Anterior cingulate cortex (tissue), 58 donors: ENCODE measurements at places on chromosomes 5 and 9.

- DNase-seq, result no peak
Observed at GRCh38 chr5:103111468-103111867, 8.5 kb downstream of the GIN1 start.

GRCh38 chr9:18238254-18238653 is 235.7 kb upstream of the ADAMTSL1 start:
- no peak for DNase-seq

GRCh38 chr9:131578731-131579504 is 33.6 kb downstream of the PRRT1B start:
- peak; percentile 32 for DNase-seq

- DNase-seq, result no peak
Observed at GRCh38 chr5:77987331-77987730, 211.2 kb upstream of the TBCA start.

- no peak for DNase-seq
Observed at GRCh38 chr9:131296460-131296859, 6.9 kb downstream of the PLPP7 start.

GRCh38 chr9:88814577-88814976 is 176.7 kb upstream of the S1PR3 start:
- DNase-seq, result peak; percentile 70

GRCh38 chr5:78553580-78554353 is 94.8 kb downstream of the LHFPL2 start:
- no peak for DNase-seq

DNA sequence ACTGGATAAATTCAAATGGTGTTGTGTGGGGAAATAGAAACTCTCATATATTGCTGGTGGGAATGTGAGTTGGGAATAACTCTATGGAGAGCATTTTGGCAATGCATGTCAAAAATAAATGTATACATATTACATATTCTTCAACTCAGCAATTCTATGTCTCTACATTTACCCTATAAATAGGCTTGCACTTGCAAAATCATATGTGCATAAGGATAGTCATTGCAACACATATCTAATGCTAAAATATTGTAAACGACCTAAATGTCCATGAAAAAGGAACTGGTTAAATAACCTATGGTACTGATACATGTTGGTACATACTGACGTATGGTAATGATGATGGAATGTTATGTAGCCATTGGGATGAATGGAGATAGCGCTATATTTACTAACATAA is 94.5 kb upstream of the CHD1 start:
- DNase-seq, result no peak

DNA sequence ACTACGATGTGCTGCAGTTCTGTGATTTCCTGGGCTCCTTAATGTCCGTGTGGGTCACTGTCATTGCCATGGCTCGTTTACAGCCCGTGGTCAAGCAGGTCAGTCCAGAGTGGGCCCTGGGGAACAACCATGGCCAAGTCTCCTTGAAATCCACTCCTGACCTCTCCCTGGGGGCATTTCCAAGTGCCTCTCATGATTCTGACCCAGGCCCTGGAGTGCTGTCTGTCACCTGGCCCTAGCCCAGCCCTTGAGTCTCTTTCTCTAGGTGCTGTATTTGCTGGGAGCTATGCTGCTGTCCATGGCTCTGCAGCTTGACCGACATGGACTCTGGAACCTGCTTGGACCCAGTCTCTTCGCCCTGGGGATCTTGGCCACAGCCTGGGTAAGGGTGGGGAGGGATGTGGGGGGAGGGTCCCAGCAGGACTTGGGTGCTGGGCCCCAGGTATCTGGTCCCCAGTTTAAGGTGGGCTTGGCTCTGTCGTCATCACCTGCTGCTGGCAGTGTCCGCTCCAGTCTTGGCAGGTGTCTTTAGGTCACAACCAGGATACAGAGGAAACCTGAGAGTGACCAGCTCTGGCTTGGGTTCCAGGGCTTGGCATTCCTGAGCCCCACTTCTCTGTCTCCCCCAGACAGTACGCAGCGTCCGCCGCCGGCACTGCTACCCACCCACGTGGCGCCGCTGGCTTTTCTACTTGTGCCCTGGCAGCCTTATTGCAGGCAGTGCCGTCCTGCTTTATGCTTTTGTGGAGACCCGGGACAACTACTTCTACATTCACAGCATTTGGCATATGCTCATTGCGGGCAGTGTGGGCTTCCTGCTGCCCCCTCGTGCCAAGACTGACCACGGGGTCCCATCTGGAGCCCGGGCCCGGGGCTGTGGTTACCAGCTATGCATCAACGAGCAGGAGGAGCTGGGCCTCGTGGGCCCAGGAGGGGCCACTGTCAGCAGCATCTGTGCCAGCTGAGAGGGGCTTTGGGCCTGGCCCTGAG is 17.0 kb downstream of the OR13J1 start:
- no peak for DNase-seq

- DNase-seq, result no peak
Observed at GRCh38 chr5:37197340-37198050, 51.7 kb downstream of the CPLANE1 start.

- DNase-seq, result no peak
Observed at GRCh38 chr5:66704790-66705425, 108.7 kb downstream of the MAST4 start.

GRCh38 chr5:96070622-96071225 is 109.1 kb upstream of the ELL2 start:
- no peak for DNase-seq

DNA sequence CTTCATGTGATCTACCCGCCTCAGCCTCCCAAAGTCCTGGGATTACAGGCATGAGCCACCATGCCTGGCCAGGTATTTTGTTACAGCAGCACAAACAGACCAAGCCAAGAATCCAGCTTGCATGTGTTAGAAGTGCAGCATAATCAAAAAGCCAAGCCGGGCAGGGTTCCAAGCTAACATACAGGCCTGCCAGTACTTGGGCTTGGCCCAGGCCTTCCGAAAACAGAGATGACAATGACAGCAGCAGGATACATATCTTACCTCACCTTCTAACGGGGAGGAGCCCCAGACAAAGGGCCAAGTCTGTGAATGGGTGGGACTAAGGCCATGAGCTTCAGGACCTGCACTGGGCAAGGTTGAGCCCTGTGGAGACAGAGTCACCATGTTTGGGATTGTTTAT is 91.4 kb upstream of the ZNF462 start:
- DNase-seq, result no peak

GRCh38 chr9:125409637-125410521 is 148.3 kb downstream of the GAPVD1 start:
- DNase-seq, result no peak

GRCh38 chr5:96506866-96507527 is 73.9 kb upstream of the PCSK1 start:
- no peak for DNase-seq

DNA sequence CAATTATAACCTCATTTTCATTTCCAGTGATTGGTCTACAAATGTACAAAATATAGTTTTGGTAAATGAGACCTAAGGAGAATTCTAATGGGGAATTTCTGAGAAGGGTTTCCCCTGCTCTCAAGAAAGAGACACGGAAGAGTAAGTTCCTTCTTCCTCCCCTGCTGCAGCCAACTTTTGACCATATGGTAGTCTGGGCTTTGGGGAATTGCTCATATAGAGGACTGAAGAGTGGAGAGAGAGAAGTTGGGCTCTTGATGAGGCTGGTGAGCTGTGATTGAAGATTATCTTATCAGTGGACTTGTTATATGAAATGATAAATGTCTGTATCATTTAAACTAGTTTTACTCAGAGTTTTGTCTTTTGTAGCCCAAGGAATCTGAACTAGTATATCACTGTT is 4.3 kb upstream of the LNPEP start:
- DNase-seq, result no peak

- DNase-seq, result no peak
Observed at GRCh38 chr9:8555762-8556500, 756.4 kb upstream of the DMAC1 start.

- DNase-seq, result no peak
Observed at GRCh38 chr9:69104830-69105527, 69.1 kb upstream of the TJP2 start.

- DNase-seq, result no peak
Observed at GRCh38 chr9:2481216-2481615, 140.4 kb upstream of the VLDLR start.

DNA sequence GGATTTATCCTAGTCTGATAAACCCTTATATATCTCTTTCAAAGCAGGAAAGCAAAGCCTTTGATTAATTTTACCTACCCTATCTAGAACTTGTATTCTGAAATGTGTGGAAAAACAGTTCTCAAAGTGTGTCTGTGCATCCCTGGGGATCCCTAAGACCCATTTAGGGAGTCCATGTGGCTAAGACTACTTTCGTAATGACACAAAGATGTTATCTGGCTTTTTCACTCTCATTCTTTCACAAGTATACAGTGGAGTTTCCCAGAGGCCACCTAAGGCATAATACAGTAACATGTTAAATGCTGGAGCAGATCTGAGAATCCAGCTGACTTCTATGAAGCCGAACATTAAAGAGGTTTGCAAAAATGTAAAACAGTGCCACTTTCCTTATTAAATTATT is 54.3 kb upstream of the TNFSF15 start:
- DNase-seq, result no peak

DNA sequence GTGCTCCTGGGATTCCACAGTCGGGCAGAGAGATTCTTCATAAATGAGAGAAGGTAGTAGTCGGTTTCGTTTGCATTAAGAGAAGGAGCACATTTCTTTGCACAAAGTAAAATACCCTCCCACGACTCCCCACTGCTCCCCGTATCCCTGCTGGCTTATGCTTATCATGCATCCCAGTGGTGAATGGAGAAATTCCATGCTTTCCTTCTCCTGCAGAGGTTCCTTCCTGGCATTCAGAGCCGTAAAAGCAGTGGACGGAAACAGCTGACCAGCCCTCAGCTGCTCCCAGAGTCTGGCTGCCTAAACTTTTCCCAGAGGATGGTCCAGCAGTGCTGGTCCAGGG is 93.1 kb downstream of the C9orf152 start:
- DNase-seq, result no peak

DNA sequence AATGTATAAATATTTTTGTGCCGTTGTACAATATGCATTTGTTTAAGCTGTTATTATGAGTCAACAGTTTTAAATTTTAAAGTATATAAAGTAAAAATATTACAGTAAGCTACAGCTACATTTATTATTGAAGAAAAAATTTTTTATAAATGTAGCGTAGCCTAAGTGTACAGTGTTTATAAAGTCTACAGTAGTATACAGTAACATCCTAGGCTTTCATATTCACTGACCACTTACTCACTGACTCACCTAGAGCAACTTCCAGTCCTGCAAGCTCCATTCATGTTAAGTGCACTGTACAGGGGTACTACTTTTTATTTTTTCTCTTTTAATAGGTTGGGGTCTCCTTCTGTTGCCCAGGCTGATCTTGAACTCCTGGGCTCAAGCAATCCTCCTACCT is 30.6 kb downstream of the SIL1 start:
- no peak for DNase-seq

DNA sequence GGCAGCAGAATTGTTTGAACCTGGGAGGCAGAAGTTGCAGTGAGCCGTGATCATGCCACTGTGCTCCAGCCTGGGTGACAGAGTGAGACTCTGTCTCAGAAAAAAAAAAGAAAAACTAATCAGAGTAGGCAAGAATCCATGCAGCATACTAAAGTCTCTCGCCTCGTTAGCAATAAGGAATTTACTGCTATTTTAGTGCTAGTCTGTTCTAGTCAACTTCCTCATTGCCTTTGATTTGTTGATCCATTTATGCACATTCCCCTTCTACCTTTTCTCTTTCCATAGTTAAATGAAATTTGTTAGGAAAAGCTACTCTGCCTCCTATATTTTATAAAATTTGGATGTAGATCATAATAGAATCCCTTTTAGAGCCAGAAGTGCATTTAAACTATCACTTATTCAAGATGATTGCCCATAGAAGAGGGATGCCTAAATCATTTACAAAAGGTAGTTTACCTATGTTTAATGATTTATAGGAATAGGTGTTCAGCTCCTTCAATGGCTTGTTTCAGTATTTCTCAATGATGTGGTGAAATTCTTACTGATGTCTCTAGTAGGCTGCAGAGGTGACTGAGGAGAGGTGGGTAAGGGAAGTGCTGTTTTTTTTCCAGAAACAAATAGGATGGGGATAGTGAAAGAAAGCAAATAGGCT is 1.9 kb downstream of the LRRC19 start:
- no peak for DNase-seq

DNA sequence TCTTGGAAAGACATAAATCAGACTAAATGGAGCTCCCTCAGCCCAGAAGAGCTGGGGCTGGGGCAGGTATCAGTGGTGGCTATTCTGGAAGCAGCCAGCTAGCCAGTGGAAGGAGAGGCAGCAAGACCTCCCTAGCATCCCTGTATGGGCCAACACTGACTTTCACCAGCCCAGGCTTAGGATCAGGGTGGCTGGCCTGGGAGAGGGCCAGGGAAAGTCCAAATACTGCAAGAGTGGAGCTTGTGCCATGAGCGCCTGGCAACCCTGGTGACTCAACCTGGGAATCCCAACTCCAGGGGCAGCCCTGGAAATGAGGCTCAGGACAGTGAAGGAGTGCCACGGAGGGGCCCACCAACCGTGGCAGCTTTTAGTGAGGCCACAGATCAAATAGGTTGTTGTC is 7.6 kb upstream of the IRF1 start:
- DNase-seq, result no peak

- no peak for DNase-seq
Observed at GRCh38 chr9:114446672-114447450, 58.4 kb downstream of the WHRN start.

- DNase-seq, result no peak
Observed at GRCh38 chr5:180289433-180289832, 2.5 kb downstream of the MAPK9 start.

DNA sequence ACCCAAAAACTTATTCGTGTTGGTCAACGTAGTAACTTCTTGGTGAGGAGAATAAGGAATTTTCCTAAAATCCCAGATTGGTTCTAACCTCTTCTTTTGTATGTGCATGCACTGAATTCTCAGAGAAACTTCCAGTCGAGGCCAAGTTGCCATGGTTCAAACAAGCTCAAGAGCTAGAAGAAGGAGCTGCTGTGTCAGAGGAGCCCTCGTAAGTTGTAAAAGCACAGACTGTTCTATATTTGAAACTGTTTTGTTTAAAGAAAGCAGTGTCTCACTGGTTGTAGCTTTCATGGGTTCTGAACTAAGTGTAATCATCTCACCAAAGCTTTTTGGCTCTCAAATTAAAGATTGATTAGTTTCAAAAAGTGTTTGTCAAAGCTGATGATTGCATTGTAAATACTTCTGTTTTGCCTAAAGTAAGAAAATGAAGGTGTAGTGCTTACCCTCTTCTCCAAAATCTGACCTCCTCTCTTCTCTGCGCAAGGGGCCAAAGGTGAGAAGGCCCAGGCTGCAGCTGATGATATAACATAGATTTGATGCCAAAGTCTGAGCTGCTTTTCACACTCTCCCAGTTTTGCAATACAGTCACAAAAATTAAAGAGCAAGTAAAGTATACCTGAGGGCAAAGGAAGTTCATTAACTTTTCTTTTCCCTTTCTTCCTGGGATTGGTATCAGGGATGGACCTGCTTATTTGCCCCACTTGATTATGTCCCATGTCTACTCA is 210.8 kb downstream of the ADAMTSL1 start:
- DNase-seq, result no peak

DNA sequence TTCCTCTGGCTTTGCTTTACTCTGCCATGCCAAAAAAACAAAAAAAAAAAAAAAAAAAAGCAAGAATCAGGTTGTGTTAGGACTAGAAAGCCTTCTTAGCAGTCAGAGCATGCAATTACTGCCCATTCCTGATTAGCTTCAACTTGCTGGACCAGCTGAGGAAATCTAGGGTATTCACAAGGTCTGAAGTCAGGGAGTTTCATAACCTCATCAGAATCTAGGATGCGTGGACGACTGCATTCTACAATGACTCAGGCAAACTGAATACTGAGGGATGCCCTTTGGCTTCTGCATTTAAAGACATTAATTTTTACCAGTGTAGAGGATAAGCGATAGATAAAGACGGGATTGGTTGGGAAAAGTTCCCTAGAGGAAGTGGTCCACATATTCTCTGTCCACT is 39.2 kb upstream of the SHOC1 start:
- no peak for DNase-seq

- no peak for DNase-seq
Observed at GRCh38 chr5:166441-167372, 24.6 kb upstream of the LRRC14B start.
